ENCODE measurements at places on chromosomes 5 and 9. TPM values are rescaled to one million over a fixed set of nuclear protein-coding genes. Genes with fewer than 3 reads are reported as not detected.

Gene SMIM33
- total RNA-seq, result not detected

Gene STKLD1
- total RNA-seq, result under 0.01 TPM

Gene FBP2
- not detected for total RNA-seq

Gene BARHL1
- not detected for total RNA-seq

Gene CTXN3
- total RNA-seq, result not detected

Gene FREM1
- total RNA-seq, result not detected

Gene PCDHGA11
- 3.2 TPM for total RNA-seq

Gene CDKN2AIPNL
- total RNA-seq, result 45.1 TPM

Gene PTPRD
- total RNA-seq, result 10.9 TPM

Gene ARHGAP26
- total RNA-seq, result 23.8 TPM

Gene NELFB
- total RNA-seq, result 67.9 TPM

Gene FBXW2
- 30.0 TPM for total RNA-seq

Gene CDKN2A
- total RNA-seq, result 1.6 TPM

Gene SLC45A2
- not detected for total RNA-seq

Gene ROR2
- 0.13 TPM for total RNA-seq

Gene DMRT3
- not detected for total RNA-seq

Gene MED10
- 16.3 TPM for total RNA-seq

Gene TRIM7
- total RNA-seq, result 35.7 TPM

Gene SV2C
- not detected for total RNA-seq

Gene SLC6A19
- not detected for total RNA-seq

Gene RFX3
- 1.4 TPM for total RNA-seq

Gene PROB1
- total RNA-seq, result 0.51 TPM

Gene GLRA1
- total RNA-seq, result not detected

Gene GDF9
- under 0.01 TPM for total RNA-seq

Gene SPINK13
- total RNA-seq, result not detected

Gene FYB1
- 0.26 TPM for total RNA-seq

Gene CCL21
- not detected for total RNA-seq

Gene AGTPBP1
- total RNA-seq, result 23.9 TPM

Gene NEUROG1
- not detected for total RNA-seq

Gene ADGRV1
- 3.3 TPM for total RNA-seq

Gene SRD5A1
- 14.8 TPM for total RNA-seq

Gene RALGDS
- total RNA-seq, result 18.7 TPM

Gene APBA1
- total RNA-seq, result 0.38 TPM

Gene KLHL3
- total RNA-seq, result 0.53 TPM

Gene KIF20A
- total RNA-seq, result under 0.01 TPM

Gene FOXD1
- 2.3 TPM for total RNA-seq

Gene IFNA21
- total RNA-seq, result not detected

Gene ZBTB43
- 21.9 TPM for total RNA-seq

Gene PITX1
- 87.7 TPM for total RNA-seq

Gene CAMSAP1
- total RNA-seq, result 26.2 TPM

Gene NR5A1
- not detected for total RNA-seq

Gene C8G
- 0.79 TPM for total RNA-seq

Gene CACNA1B
- total RNA-seq, result not detected

Gene ADRB2
- total RNA-seq, result 21.9 TPM

Gene PRKAA1
- total RNA-seq, result 57.1 TPM

Gene NTRK2
- not detected for total RNA-seq

Gene ZNF454
- total RNA-seq, result 0.26 TPM

Gene NIPAL4
- 5.3 TPM for total RNA-seq

Gene ZNF300
- 4.7 TPM for total RNA-seq

Gene RNF180
- total RNA-seq, result 4.5 TPM

Gene CDO1
- not detected for total RNA-seq

Gene PDCD1LG2
- total RNA-seq, result 0.64 TPM

Gene FOXD4L3
- total RNA-seq, result not detected

Gene NMUR2
- total RNA-seq, result not detected

Gene MSANTD3
- total RNA-seq, result 38.7 TPM

Gene SPATA9
- not detected for total RNA-seq

Gene IFNA2
- total RNA-seq, result not detected

Measured in bronchial epithelial cell (primary cell).